ENCODE measurements at places on chromosomes 5 and 9.

DNA sequence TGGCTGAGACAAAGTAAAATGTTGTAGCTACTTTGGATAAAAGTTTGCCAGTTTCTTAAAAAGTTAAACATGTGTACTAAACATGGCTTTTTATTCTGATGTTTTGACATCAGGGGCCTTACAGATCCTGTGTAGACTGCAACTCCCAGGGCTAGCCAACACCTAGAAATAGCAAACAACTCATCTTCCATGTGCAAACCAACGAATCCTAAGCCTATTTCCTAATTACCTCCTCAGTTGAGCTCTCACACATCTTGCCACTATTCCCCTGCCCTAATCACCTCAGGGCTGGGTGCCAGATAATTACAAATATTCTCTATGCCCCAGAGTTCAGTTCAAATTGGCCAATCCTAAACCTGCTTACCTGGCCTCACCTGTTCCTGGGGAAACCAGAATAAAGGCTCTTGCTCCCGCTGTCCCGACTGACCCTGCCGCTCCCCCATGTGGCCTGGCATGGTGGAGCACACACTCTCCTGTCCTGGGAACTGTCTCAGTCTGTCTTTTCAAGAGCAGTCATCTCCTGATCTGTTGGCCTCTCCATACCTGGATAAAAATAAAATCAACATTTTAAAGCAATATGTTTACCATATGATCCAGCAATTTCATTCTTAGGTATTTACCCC, 37.1 kb upstream of the FAM169A start:
- no peak for DNase-seq

DNA sequence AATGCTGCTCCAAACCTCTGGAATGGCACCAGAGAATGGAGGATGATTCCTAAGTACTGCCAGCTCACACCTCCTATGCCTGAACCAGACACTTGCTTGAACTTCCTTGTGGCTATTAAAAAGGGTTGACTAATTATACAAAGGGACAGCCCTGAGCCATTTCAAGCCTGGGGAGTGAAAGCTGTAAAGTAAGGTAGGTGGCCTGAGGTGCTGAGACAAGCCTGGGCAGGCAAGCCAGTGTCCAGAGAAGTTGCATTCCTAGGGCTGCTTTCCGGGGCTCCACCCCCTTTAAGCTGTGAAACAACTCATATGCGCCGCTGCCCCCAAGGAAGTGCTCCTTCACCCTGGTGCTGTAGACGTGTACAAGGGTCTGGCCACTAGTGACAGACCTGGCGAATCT, 79.9 kb upstream of the SLC1A3 start:
- DNase-seq, result no peak

DNA sequence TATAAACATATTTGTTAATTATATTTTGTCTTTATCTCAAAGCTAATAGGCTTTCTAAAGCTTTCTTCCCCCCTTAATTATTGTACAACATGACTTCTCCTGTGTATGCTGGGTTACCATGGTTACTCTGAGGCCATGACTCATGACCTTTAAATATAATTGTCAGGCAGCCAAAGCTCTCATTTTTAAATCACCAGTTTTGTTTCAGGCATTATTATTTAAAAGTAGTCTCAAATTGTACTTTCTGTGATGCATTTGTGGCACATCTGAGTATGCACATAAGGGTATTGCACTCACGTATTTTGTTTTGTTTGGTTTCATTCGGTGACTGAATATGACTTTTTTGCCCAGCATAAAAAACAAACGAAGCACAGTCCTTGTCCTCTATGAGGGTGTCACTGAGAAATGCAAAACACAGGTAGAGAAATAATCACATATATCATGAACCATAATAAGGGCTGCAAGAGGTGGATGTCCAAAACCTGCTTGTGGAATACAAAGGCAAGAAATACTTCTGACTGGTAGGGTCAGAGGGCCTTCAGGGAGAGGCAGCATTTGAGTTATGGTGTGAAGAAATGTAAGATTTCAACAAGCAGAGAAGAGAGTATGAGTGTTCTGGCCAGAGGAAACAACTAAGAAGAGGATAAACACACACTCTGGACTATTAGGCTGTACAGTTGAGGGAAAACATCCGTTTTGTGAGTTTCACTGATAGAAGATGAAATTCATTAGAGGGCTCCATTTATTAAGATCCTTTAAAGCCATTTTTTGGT, 2.1 kb downstream of the CCDC192 start:
- no peak for DNase-seq

GRCh38 chr5:154618696-154619095, 136.5 kb upstream of the LARP1 start:
- no peak for DNase-seq

- DNase-seq, result no peak
Measured at GRCh38 chr5:148632255-148633066, 21.9 kb downstream of the HTR4 start.

DNA sequence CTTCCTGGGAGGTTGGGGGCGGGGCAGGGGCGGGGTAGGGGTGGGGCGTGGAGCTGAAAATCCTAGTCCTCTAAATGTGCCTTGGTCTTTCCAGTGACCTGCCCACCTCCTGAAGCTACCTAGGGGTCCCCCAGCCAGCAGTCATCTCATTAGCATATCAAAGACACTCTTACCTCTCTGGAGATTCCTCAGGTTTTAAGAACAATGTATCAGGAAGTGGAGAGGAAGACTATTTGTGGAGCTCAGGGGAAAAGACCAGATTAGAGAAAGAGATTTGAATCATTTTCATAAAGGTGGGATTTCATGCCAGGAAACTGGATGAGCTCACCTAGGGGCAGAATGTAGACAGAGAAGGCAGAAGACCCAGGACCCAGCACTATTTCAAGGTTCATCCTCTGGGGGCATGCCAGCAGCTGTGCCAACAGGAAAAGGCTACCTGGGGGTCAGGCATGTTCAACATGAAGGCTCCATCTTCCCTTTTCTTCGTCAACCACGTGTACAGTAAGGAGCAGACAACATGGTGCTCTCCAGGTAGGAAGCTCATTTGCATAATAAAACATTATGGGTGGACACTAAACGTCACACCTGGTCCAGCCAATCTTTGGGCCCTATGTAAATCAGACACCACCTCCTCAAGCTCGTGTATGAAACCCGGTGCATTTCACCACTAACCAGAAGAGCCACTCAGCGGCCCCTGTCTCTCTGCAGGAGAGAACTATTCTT, 6.9 kb downstream of the GMCL2 start:
- DNase-seq, result no peak

- DNase-seq, result no peak
Measured at GRCh38 chr5:59174248-59174844, 591.5 kb downstream of the RAB3C start.

- no peak for DNase-seq
Measured at GRCh38 chr9:35552837-35553236, 52.2 kb upstream of the TESK1 start.

DNA sequence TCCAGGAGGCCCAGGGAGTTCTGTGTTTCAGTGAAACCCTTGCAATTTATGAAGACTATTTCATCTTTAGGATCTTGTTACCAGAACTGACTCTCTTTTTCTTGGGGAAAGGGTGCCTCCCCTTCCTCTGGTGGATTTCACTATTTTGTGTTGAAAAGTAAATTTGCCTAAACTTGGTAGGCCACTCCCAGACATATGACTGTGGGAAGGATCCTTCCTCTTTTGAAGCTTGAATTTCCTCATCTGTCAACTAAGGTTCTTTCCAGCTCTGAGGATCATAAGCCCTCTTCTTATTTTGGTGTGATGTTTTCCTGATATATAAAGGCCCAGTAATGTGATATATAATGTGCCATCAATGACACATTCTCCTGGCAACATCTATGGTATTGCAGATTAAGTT, 59.1 kb upstream of the ZFAND5 start:
- no peak for DNase-seq

DNA sequence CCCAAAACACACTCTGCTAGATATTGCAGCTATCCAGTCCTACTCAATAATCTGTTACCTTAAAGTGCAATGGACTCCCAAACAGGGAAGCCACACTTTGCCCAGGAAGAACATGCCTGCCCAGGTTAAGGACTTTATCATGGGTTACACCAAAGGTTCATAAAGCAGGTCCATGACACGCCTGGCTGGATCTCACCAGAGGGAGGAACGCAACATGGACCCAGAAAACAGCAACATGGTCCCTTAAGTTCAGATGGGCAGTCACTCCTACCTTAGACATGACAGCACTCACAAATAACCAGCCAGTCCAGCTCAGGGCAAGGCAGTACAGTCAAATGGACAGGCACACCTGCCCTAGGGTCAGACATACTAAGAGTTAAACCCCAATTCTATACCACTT, 3.8 kb downstream of the P4HA2 start:
- no peak for DNase-seq

DNA sequence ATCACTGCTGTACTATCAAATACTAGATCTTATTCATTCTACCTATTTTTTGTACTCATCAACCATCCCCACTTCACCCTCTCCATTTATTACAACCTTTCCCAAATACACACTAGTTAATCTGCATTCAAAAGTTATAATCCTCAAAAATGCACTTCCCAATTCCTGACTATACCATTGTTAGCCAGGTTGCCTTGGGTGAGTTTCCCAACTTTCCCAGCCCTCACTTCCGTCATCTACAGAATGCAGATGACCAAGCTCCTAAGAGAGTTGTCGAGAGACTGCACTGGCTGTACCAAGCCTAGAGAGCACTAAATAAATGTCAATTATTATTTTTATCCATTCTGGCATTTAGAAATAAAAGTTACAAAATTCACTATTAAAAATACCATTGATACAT, 11.5 kb downstream of the PLPP1 start:
- no peak for DNase-seq
